ENCODE measurements at places on chromosomes 3 and 15. TPM values are rescaled to one million over a fixed set of nuclear protein-coding genes. Genes with fewer than 3 reads are reported as not detected.

DNA sequence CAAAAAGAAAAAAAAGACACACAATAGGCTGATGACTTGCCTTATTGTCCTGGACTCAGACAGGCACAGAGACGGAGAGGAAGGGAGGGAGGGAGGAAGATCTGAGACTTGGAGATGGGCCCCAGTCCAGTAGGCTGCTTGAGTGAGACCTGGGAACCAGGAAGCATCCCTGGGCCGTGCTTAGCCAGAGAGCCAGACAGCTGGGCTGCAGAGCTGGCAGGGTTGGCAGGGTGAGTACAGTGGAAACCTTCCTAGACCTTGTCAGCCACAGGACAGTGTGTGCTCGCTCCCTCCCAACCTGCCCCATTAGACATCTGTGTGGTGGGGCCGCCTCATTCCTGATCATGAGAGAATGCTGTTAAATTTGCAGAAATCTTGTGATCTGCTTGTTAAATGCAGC lies 107.9 kb upstream of the ALDH1A3 start:
- DNase-seq: no peak

The C3orf85 gene
- polyA plus RNA-seq: not detected

The GPR171 gene
- polyA plus RNA-seq: 2.6 TPM

DNA sequence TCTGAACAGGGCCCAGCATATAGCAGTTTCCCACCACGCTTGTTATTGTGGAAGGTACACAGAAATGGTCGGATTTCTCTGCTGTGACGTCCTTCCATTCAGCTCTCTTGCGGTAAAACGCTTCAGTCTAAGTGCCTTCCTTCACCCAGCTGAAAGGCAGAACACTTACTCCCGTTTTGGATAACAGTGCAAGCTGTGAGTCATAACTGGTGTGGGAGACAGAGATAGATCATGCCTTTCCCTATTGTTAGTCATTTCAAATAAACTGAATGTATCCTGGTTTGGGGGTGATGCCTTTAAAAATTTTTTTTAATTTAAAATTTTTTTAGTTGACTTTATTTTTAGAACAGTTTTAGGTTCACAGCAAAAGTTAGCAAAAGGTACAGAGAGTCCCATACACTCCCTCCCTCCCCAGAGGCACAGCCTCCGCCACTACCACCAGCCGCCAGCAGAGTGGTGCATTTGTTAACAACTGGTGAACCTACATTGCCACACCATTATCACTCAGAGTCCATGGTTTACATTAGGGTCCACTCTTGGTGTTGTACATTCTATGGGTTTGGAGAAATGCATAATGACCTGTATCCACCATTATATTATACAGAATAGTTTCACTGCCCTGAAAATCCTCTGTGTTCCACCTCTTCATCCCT lies 94.9 kb upstream of the NSMCE3 start:
- DNase-seq: no peak

The RAD18 gene
- polyA plus RNA-seq: 2.9 TPM

- DNase-seq: no peak
Observed at GRCh38 chr15:74525309-74525708, 15.7 kb upstream of the ARID3B start.

DNA sequence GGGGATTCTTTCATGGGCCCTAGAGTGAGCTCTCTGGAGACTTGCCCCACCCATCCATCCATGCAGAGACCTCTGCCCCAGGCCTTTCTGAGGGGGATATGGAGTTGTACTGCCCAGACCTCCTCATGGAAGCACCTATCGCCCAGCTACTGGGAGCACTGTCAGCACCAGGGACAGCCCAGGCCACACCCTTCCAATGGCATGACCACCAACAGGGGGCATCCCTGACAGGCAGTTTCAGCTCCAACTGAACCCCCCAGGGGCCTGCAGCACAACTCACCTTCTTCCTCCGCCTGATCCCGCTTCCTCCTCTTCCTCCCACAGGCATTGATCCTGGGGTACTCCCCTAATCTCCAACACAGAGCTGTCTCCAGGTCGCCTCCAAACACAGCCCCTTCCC lies 21.8 kb downstream of the MRPS11 start:
- no peak for DNase-seq

GRCh38 chr15:40815042-40815698 lies 7.9 kb upstream of the DNAJC17 start:
- DNase-seq: peak; percentile 28

DNA sequence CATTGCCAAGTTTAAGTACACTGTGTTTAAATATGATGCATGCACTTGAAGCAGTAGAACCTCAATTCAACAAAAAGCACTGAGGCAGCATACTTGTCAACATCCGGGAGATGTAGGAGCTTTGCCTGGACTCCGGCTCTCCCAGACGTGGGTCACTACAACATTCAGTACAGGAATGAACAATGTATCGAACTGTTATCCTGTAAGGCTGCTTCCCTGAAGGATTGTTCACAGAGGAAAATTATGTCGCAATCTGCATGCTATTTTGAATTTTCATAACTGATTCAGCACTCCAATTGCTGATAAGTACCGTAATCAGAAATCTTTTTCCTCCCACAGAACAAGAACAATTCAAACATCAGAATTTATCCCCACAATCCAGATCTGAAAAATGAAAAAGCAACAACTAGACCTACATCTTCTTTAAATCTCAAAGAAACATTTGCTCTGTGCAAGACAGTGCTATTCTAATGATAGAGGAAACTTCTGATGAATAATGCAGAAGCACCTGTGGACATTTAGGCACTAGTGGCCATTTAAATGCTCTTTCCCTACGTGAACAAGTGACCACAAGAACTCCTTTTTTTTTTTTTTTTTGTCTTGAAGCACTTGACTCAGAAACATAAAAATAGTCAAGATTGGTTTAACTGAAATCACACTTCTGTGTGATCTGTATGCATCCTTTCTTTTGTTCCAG lies 113.4 kb downstream of the PLCH1 start:
- no peak for DNase-seq

The C3orf80 gene
- 0.27 TPM for polyA plus RNA-seq

- no peak for DNase-seq
Observed at GRCh38 chr3:40071683-40072238, 237.7 kb upstream of the EIF1B start.

The ROBO2 gene
- polyA plus RNA-seq: 8.4 TPM

- DNase-seq: no peak
Observed at GRCh38 chr3:170117134-170117533, 64.4 kb downstream of the PHC3 start.

The RTP1 gene
- polyA plus RNA-seq: not detected

- no peak for DNase-seq
Observed at GRCh38 chr3:14891135-14892132, 55.9 kb upstream of the NR2C2 start.

The LRTM1 gene
- not detected for polyA plus RNA-seq

DNA sequence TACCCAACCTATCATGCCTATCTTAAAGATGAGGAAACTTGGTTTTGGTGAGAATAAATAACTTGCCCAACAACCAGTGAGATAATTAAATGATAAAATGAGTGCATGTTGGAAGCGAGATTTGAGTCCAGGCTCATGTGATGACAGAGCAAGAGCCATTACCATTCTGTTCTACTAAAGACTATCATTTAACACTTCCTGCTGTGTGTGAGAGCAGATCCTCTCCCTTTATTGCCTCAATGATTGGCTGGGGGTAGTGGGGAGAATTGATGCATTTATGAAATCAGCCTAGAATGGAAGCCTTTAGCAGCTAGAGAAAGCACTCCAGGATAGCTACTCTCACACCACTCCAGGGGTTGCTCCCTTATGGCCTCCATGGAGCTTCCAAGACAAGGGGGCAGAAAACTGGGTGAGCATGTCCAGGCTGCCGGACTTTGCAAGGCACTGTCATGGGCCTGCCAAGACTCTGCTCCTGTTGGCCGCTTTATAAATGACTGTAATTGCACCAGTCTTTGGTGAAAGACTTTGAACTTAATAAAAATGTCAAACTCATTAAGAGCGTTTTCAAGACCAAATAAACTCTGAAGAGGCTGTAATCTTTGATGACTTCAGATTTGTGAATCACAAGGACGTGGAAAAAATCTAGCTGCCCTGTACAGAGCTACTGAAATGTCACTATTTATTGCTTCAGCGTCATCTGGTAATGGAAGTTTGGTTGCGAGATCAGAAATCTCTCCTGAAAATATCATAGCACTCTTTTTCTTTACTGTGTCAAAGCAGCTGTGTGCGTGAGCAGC lies 209.1 kb upstream of the NR2E3 start:
- no peak for DNase-seq

GRCh38 chr3:105422645-105423044 lies 55.9 kb downstream of the ALCAM start:
- DNase-seq: no peak

The COLQ gene
- 2.8 TPM for polyA plus RNA-seq

DNA sequence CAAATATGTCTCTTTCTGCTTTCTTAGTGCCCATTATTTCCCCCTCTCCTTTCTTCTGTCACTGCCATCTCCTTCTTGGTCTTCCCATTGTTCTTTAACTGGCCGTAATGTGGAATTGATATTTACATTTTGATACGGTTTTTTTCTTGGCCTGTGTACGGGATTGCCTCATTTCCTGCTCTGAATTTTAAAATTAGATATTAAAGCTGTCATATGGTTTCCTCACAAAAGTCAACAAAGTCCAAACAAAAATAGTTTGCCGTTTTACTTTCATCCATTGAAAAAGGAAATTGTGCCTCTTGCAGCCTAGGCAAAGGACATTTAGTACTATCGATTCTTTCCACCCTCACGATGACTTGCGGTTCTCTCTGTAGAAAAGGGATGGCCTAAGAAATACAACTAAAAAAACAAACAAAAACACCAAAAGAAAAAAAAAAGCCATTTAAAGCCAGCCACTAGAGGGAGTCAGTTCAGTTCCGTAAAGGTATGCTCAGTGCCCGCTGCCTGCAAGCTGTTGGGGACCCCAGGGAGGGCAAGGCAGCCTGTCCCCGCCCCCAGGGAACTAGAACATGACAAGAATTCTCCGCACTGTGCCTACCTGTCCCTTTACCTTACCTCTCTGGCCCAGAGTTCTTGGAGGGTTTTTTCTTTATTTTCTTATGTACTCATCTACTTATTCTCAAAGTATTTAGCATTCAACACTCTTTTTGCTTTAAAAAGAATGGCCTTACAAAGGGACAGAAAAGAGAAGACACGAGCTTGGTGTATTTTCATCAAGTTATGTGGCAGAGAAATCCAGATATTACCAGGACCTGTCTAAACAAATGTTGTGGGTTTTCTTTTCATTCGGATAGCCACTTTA lies 30.0 kb upstream of the NR2E3 start:
- DNase-seq: no peak

The TRAT1 gene
- 0.73 TPM for polyA plus RNA-seq

The FBXW12 gene
- polyA plus RNA-seq: not detected

DNA sequence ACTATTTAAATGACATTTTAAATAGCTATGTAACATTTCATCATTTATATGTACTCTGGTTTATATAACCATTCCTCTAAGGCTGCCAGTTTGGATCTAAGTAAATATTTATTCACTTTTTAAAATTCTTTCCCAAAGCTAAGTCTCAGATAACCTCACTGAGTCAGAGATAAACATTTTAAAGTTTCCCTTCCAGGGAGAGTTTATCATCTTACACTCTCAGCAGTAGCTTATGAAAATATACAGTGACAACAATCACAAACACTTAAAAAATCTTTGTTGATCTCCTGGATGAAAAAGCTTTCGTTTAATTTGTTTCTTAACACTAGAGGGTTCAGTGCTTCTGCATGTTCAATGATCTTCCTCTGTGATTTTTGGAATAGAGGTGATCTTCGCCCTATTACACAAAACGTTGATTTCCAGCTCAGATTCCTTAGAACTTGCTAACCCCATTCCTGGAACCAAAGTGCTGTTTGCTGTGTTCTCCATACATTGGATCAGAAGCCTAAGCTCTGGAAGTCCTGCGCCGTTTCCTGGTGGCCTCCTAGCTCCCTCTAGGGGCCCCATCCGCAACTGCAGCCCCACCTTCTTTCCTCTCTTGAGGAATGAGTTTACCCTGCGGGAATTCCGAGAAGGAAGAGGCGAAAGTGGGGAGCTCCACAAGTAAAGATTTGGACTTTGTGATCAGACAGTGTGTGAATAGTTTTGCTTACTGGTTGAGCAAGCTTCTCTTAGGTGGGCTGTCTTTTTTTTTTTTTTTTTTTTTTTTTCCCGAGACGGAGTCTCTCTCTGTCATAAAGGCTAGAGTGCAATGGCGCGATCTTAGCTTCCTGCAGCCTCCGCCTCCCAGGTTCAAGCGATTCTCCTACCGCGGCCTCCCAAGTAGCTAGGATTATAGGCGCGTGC lies 29.3 kb upstream of the SACM1L start:
- peak; percentile 70 for DNase-seq

GRCh38 chr3:158261371-158261991 lies 151.6 kb downstream of the RSRC1 start:
- DNase-seq: no peak

- DNase-seq: no peak
Observed at GRCh38 chr3:69248436-69248835, 126.0 kb upstream of the LMOD3 start.

The ATP10A gene
- polyA plus RNA-seq: 0.79 TPM

The A4GNT gene
- not detected for polyA plus RNA-seq

DNA sequence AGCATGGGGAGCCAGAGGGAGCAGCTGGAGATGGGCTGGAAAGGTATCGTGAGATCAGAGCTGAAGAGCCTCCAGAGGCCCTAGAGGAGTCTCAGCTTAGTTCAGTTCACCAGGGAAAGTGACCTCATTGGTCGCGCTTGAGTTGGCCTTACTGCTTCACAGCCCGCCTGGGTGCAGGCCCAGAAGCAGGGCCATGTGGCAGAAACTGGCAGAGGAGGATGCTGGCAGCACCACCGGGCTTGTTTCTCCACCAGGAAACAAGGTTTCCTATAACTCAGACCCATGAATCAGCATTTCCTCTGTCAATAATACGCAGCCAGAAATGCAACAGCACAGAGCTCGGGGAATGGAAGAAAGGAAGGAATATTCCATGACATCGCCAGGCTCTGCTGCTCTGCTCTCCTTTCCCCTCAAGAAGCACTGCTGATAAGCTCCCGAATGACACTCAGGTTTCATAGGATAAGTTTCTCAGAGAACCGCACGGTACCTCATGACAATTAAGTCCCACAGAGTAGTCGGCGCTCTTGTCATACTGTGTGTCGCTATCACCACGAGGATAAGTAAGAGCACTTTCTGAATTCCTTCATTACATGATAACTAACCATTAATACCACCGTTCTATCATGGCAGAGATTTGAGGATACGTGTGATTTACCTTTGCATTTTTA lies 147.1 kb upstream of the LPP start:
- no peak for DNase-seq

- DNase-seq: no peak
Observed at GRCh38 chr15:64761156-64761555, 14.2 kb downstream of the RBPMS2 start.

- DNase-seq: no peak
Observed at GRCh38 chr3:119700269-119700919, 2.4 kb upstream of the CFAP91 start.

The REC114 gene
- not detected for polyA plus RNA-seq

GRCh38 chr3:109772520-109772919 lies 435.2 kb upstream of the DPPA4 start:
- no peak for DNase-seq

DNA sequence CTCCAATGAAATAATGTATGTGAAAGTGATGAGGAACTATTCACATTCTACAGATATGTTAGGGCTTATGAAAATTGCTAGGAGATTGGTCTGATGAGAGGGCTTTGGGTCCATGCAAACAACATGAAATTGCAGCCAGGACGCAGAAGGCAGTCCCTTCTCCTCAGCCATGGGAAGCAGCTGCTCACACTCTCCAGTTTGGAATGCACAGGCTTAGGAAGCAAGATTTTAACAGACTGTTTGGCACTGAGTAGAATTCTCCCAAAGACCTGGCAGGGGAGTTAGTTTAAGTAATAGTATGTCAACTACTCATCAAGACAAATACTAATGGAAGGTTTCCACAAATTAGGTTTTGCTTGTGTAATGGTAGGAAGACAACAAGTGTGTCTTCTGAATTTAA lies 500.7 kb upstream of the ARRDC4 start:
- DNase-seq: no peak

- no peak for DNase-seq
Observed at GRCh38 chr3:41200669-41201021, 1.3 kb downstream of the CTNNB1 start.

All from ovary (tissue), 10 donors.